ENCODE measurements at places on chromosomes 2 and 18.

GRCh38 chr18:37669991-37670534 is 104.5 kb upstream of the CELF4 start:
- no peak for DNase-seq

DNA sequence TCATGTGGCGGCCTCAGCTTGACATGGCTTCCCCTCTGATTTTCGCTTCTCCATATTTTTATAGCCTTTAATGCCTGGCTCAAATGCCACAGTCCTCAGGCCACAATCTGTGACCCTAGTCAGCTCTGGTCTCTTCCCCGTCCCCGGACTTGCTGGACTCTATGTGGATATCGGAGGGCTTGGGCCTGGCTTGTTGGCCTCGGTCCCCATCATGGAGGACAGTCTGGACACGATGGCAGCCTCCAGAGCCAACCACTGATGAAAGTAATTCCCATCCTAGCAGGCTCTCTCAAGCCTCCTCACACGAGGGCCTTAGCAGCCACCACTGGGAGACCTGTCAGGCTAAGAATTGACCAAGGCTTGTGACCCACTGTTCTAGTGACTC is 61.6 kb downstream of the LPIN1 start:
- no peak for DNase-seq

GRCh38 chr2:20034821-20035220 is 16.6 kb downstream of the LAPTM4A start:
- no peak for DNase-seq

- DNase-seq: no peak
Observed at GRCh38 chr18:6280211-6280743, 134.4 kb downstream of the L3MBTL4 start.

- no peak for DNase-seq
Observed at GRCh38 chr18:70072678-70073077, 125.0 kb upstream of the CD226 start.

DNA sequence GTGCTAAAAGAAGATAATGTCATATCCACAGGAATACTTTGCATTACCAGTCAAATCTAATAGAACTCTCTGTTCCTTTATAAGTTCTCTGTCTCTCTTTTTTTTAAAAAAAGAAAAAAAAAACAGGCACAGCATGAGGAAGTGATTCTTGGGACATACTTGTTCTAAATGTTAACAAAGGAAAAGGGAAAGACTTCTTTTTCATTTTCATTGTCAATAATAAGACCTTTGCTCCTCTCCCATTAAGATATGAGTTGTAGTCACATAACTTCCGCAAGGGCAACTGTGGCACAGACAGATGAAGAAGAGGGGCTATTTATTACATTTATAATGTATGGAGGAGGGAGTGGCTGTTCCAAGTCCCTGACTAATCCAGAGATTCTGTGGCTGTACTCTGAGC is 4.7 kb downstream of the CD302 start:
- no peak for DNase-seq

DNA sequence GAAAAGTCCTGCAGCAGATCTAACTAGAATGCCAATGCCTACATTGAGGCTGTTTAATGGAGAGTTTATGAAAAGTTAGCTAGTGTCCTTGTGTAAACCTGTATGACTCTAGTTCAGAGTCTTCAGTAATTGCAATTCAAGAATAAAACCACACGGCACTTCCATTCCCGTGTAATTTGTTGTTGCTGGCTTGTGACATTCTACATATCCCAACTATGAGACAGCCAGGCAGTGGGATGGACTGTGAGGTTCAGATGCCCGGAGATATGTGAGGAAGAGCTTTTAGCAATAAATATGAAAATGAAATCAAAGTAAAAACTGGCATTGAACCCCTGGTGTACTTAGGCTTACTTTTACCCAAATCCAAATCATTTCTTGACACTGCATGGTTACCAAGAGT is 263.4 kb downstream of the NEDD4L start:
- no peak for DNase-seq

DNA sequence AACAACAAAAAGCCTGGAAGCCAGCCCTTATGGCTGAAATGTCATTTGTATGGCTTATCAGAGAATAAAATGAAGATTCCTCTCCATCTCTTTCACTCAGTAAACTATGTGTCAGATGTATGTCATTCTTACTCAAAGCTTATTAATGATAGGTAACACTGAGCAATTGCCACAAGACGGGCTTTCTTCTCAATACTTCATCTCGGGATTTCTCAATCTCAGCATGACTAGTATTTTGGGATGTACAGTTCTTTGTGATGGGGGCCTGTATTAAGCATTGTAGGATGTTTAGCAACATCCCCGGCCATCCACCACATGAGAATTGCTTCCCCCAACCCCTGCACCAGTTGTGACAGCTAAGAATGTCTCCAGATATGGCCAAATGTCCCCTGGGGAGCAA is 80.2 kb downstream of the MREG start:
- DNase-seq: no peak

DNA sequence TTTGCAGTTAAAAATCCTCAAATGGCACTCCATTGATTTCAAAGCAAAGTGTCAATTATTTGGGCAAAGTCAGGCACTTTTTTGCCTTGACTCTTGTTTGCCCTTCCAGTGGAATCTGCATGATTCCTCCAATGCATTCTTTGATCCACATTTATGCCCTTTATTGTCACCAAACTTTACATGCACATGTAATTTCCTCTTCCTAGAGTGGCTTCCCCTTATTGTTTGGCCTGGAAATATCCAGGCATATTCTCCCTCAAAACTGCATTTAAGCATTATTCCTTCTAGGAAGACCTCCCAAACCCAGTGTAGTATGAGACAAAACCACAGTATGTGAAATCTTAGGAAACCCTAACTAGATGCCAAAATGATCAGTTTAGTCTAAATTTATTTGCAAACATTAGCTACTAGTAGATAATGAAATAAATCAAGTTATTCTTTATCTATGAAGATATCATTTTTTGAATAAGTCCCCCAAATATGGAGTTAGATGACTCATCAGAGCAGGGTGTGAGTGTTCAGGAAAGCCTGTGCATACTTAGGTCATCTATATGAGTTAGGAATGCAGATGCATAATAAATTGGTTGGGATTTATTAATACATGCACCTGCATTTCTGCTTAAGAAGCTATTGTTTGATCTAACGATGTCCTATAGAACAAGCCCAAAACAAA is 433.3 kb upstream of the TCF4 start:
- DNase-seq: no peak
